ENCODE measurements at places on chromosomes 7 and 10. TPM values are rescaled to one million over a fixed set of nuclear protein-coding genes. Genes with fewer than 3 reads are reported as not detected.

Gene ACSL5
- total RNA-seq: 6.5 TPM

Gene ZNF518A
- 5.5 TPM for total RNA-seq

Gene CYP3A4
- not detected for total RNA-seq

Gene ARL4A
- 26.7 TPM for total RNA-seq

Gene CPA2
- total RNA-seq: not detected

Gene CALN1
- not detected for total RNA-seq

Gene AMZ1
- 0.12 TPM for total RNA-seq

Gene LHPP
- 72.3 TPM for total RNA-seq

Gene POLR2J2
- 0.23 TPM for total RNA-seq

Gene LHFPL3
- not detected for total RNA-seq

Gene TES
- total RNA-seq: 50.5 TPM

Gene RET
- 0.35 TPM for total RNA-seq

Gene PNPLA8
- total RNA-seq: 19.3 TPM

Gene PLAC9
- 260 TPM for total RNA-seq

Gene TMEM168
- total RNA-seq: 14.8 TPM

Gene TUBAL3
- total RNA-seq: not detected

Gene GPR146
- 18.6 TPM for total RNA-seq

Gene PLCE1
- 6.0 TPM for total RNA-seq

Gene CNPY1
- total RNA-seq: not detected

Gene GRID2IP
- 0.09 TPM for total RNA-seq

Gene FOXI2
- total RNA-seq: not detected

Gene PRTFDC1
- total RNA-seq: 9.6 TPM

Gene GIGYF1
- 13.8 TPM for total RNA-seq

Gene KDM7A
- 3.3 TPM for total RNA-seq

Gene SVOPL
- not detected for total RNA-seq

Gene PIP4K2A
- total RNA-seq: 17.5 TPM

Gene PAOX
- 4.8 TPM for total RNA-seq

Gene FKBP6
- not detected for total RNA-seq

Gene GDF2
- not detected for total RNA-seq

Gene GFRA1
- total RNA-seq: 1.6 TPM

Gene BICC1
- 99.4 TPM for total RNA-seq

Gene ZNF655
- 75.7 TPM for total RNA-seq

Gene NPFFR1
- not detected for total RNA-seq

Gene PHKG1
- total RNA-seq: 0.12 TPM

Gene NACAD
- total RNA-seq: 1.6 TPM

Gene TSPAN13
- 5.6 TPM for total RNA-seq

Gene HOXA10
- not detected for total RNA-seq

Gene GPNMB
- 135 TPM for total RNA-seq

Gene NUTM2D
- 2.0 TPM for total RNA-seq

Gene PLXNA4
- total RNA-seq: 20.1 TPM

Gene PRKCQ
- total RNA-seq: 0.12 TPM

Gene C7orf33
- total RNA-seq: not detected

Gene ANKRD61
- total RNA-seq: not detected

Gene GIMAP1
- total RNA-seq: not detected

Gene AGMO
- total RNA-seq: 0.26 TPM

Gene SPDYE11
- not detected for total RNA-seq
